Muscle of leg (tissue), 16 donors: ENCODE measurements at places on chromosomes 12 and 14. TPM values are rescaled to one million over a fixed set of nuclear protein-coding genes. Genes with fewer than 3 reads are reported as not detected.

- DNase-seq, result no peak
- H3K27ac ChIP-seq, result no peak overlapping the region
- H3K4me1 ChIP-seq, result no peaks in the 10 kb centered on the region
- H3K27me3 ChIP-seq, result no peaks in the 10 kb centered on the region
- H3K4me3 ChIP-seq, result no peak overlapping the region
Measured at GRCh38 chr12:38585086-38585485, 268.5 kb downstream of the ALG10B start.

Gene AQP6
- total RNA-seq, result 0.13 TPM

Gene CIT
- 9.5 TPM for total RNA-seq

DNA sequence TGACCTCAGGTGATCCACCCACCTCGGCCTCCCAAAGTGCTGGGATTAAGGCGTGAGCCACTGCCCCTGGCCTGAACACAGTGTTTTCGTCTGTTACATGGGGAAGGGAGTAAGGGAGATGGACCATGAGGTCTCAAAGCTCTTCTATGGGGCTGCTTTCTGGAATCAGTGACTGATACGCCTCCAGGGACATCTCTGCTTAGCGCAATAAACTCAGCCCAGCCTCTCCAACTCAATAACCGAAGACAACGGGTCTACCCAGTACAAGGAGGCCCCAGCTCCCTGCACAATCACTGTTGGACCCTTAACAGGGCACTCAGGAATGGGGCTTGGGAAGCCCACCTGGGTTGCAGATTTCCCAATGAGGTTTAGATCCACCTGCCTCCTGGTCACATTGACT, 42.6 kb upstream of the CHGA start:
- no peak for DNase-seq
- no peaks in the 10 kb centered on the region for H3K36me3 ChIP-seq
- H3K4me1 ChIP-seq, result peaks cover 7% of the 10 kb centered on the region
- H3K27ac ChIP-seq, result no peak overlapping the region
- H3K27me3 ChIP-seq, result peaks cover 35% of the 10 kb centered on the region

DNA sequence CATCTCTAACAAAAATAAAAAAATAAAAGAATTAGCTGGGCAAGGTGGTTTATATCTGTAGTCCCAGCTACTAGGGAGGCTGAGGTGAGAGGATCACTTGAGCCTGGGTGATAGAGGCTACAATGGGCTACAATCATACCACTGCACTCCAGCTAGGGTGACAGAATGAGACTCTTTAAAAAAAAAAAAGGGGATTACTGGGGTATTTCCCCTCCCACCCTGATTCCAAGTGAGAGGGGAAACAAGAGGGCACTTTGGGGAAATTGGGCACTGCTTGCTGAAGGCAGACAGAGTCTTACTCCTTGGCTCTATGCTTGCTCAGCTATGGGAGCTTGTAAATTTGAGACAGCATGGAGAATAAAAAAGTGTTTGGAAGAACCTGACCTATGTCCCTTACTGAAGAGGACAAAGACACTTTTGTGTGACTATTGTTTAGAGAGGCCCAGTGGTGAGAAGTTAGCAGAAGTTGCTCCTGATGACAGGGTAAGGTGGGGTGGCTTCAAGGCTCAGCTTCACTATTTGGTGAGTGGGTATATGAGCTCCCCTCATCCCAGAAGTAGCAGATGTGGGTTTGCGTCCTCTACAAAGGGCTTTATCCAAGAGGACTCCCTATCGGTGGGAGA, 44.0 kb downstream of the KLRG1 start:
- no peak for DNase-seq
- H3K4me1 ChIP-seq, result no peaks in the 10 kb centered on the region
- no peak overlapping the region for H3K27ac ChIP-seq
- no peaks in the 10 kb centered on the region for H3K27me3 ChIP-seq
- H3K4me3 ChIP-seq, result no peak overlapping the region

- H3K4me1 ChIP-seq, result peaks cover 1% of the 10 kb centered on the region
- H3K27me3 ChIP-seq, result no peaks in the 10 kb centered on the region
- no peak overlapping the region for H3K27ac ChIP-seq
Measured at GRCh38 chr12:55675666-55676065, 32.0 kb downstream of the ITGA7 start.

Gene FKBP11
- 18.6 TPM for total RNA-seq

Gene KRT86
- 0.04 TPM for total RNA-seq

DNA sequence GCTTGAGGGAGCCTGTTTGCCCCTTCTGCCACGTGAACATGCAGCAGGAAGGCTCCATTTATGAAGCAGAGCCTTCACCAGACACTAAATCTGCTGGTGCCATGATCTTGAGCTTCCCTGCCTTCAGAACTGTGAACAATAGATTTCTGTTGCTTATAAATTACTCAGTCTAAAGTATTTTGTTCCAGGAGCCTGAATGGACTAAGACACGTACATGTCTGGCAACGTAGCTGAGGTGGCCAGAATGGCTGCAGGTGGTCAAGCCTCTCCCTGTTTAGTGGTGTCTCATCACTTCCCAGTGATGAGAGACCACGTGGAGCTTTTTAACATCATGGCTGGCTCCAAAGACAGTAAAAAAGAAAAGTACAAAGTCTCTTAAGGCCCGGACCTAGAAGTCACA, 32.2 kb upstream of the SLC38A2 start:
- no peak for DNase-seq
- no peaks in the 10 kb centered on the region for H3K36me3 ChIP-seq
- H3K4me3 ChIP-seq, result no peak overlapping the region
- no peak overlapping the region for H3K27ac ChIP-seq
- H3K4me1 ChIP-seq, result peaks cover 7% of the 10 kb centered on the region
